CMK (cell line): ENCODE measurements at places on chromosomes 3 and 15.
A peak's percentile ranks its signal among the peaks of the same experiment; 100 is the strongest.

GRCh38 chr3:191240486-191240885 lies 41.4 kb downstream of the OSTN start:
- DNase-seq: no peak

DNA sequence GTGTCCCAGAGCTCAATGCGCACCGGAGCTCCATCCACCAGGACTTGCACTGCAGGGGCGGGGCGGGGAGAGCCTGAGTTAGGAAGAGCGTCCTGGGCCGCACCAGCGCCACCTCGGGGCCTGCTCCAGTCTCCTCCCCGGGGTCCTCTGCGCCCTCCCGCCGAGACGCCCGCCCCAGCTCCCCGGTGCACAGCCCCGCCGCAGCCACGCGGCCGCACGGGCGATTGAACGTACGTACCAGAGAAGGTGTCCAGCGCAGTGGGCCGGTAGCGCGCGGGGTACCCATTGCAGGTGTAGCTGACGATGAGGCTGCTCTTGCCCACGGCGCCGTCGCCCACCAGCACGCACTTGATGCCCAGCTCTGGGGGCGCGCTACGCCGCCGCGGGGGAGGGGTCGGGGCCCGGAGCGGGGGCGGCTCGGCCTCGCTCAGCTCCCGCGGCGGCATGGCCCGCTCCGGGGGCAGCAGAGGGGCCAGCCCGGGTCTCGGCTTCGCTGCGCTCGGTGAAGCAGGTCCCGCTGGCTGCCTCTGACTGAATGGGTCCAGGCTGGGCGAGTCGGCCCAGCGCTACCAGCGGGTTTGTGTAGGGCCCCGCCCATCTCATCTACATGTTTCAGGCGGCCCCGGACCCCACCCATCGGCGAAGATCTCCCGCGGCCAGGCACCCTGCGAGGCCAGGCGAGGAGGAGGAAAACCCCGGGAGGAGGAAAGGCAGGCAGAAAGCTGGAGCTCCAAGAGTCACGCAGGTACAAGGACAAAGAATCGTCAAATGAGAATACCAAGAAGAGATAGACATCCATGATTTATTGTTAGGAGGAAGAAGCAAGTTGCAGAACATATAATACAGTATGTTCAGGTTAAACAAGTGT lies at the start of gene RHOV:
RHOV (minus strand) TSS at position 541 of the 868 bp plus-strand sequence; CDS start at position 446, 95 bp downstream.
- peak; percentile 26 for DNase-seq

- DNase-seq: no peak
Observed at GRCh38 chr3:129195731-129196256, 12.1 kb upstream of the CNBP start.

DNA sequence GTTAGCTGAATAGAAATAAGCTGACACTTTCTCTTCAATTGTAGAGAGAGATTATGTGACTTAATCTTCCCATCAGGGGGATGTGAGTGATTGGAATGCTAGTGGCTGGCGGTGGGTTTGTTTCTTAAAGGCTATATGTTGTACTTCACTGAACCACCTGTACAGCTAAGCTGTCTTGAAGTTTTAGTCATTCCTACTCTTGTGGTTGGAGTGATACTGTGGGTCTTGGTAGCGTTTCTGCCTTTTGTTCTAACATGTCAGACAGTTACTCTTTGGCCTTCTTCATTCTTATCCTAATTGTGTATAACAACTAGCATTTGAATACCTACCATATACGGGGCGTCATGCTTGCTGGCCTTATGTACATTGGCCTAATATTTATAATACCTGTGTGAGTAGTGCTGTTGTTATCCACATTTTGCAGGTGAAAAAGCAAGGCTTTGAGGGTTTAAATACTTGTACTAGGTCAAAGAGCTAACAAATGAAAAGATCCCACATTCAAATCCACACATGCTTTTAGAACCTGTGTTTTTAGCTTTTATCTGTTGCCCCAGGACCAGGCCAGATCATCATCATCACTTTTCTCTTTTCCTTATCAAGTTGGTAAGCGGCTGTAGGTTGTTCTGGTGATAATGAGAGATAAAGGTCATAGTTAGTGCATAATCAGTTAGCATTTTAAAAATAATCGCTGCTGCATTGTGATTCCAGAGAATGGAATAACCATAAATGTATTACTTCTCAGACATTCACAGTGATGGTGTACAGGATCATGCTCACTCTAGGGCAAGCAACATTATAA lies 50.2 kb downstream of the AKAP13 start:
- DNase-seq: no peak

DNA sequence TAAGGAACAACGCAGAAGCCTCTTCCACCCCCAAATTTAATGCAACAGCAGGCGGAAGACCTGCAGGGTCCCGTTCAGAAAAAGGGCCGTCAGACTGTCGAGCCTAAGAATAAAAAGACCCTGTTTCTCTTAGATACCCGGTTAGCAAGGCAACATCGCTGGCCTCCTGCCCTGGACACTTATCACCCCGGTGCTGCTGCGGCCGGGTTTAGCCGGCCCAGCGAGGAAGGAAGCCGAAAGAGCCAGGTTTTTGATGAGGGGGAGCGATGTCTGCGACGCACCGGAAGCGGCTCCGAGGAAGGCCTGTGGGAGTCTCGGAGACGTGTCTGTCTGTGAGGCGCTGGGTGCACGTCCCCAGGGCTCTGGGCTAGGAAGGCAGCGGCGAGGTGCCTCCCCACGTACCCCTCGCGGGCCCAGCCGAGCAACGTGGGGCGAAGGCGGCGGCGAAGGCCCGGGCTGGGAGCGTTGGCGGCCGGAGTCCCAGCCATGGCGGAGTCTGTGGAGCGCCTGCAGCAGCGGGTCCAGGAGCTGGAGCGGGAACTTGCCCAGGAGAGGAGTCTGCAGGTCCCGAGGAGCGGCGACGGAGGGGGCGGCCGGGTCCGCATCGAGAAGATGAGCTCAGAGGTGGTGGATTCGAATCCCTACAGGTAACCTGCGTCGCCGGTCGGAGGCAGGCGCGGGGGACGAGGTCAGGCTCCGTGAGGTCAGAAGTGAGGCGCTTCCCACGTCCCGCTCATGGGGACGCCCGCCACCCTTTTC lies at the start of gene UBA5:
UBA5 (plus strand) TSS at position 278 of the 759 bp plus-strand sequence; CDS start at position 487, 209 bp downstream.
- DNase-seq: peak; percentile 39

DNA sequence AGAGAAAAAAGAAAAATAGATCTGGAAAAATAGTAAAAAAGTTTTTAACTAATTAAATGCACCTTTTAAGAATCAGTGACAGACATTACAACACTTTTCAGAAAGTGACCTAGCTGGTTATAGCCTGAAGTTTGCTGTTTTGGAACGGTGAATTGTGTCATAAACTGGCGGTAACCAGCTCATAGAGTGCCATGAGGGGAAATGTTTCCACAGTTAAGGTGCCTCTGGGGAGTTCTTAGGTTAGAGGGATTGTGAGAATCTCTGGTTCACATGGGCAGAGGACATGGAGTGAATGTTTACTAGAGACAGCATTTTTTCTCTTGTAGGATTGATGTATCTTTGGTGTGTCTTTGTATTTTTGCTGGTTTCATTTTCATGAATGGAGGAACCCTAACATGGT lies 2.8 kb downstream of the TBC1D23 start:
- DNase-seq: no peak

DNA sequence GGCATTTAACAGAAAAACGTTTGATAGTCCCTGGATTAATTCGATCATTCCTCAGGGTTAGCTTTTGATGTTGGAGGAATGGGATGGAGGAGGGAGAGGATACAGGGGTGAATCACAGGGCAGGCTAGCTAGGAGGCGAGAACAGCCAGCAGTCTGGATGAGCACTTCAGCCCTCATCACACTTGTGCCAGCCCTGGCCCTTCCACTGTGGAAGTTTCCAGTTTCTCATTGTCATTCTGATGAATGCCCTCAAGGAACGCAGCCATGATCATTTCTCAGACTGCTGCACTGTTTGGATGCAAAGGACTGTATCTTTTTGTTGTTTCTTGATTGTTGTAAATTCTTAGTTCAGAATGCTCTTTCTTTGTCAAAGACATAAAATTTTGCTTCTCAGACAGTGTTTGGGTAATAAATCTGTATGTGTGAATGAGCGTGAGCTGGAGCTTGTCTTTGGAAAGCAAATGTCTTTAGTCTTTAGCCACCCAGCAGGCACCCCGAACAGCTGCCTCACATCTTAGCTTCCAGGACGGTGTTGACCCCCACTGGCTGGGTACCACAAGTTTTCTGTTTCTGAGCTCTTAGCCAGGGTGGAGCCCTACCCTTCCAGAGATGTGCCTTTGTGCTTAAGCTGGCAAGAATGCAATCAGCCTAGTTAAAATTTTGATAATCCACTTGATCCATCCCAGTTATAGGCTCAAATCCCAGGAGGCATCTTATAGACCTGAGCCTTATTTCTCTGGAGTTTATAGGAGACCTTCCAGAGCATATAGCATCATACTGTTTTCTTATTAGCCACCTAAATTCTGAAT lies 121.1 kb downstream of the PDCD6IP start:
- no peak for DNase-seq

DNA sequence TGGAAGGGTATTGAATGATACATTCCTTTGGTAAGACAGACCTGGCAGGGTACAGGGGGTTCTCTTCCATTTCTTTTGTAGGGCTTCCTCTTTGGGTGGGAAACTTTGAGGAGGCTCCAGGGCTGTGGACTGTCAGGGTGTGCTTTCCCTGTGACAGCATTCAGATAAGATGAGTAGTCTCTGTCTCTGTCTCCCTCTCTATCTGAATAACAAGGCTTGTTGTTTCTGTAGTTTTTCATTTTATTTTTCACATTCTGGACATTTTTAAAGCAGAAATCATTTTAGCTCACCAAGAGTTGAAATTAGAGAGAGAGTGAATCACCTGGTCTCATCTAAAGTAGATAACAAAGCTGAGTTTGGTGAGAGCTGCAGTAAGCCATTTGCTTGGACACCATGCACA lies 100.8 kb upstream of the TPM1 start:
- DNase-seq: no peak

GRCh38 chr3:124202754-124203153 lies 210.8 kb upstream of the ROPN1 start:
- no peak for DNase-seq

DNA sequence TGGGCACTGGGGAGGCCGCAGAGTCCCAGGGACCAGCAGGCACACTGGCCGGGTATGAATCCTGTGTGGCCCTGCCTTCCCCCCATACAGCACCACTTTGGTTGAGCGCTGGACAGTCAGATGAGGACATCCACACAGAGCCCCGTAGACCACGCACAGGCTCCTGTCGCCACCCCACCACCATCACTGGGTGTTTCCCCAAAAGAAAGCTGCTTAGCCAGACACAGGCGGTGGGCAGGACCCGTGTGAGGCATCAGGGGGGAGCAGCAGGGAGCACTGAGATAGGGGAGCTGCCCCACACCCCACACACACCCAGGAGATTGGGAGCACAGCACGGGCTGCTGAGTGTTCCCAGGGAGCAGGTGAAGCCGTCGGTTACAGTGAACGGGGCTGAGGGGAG lies 42.4 kb upstream of the SLC41A3 start:
- DNase-seq: no peak

DNA sequence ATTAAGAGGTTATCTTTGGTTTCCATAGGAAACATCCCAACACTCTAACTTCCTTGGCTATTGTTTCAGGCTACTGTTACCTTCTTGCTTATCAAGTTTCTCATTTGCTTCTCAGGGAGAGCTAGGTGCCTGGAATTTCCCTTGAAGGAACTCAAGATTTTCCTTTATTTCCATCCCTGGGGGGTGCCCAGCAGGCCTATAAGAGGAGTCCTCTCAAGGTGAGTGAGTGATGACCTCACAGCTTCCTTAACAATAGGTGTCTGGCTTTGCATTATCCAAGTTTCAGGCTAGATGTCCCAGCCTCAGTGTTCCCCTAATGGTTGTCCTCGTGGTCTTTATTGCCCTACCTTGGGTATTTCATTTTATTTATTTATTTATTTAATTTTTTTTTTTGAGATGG lies 12.1 kb upstream of the CTSH start:
- DNase-seq: no peak

GRCh38 chr3:138985932-138986331 lies 20.1 kb downstream of the PRR23A start:
- DNase-seq: no peak

GRCh38 chr15:44033894-44034293 lies 161.2 kb downstream of the FRMD5 start:
- DNase-seq: no peak

DNA sequence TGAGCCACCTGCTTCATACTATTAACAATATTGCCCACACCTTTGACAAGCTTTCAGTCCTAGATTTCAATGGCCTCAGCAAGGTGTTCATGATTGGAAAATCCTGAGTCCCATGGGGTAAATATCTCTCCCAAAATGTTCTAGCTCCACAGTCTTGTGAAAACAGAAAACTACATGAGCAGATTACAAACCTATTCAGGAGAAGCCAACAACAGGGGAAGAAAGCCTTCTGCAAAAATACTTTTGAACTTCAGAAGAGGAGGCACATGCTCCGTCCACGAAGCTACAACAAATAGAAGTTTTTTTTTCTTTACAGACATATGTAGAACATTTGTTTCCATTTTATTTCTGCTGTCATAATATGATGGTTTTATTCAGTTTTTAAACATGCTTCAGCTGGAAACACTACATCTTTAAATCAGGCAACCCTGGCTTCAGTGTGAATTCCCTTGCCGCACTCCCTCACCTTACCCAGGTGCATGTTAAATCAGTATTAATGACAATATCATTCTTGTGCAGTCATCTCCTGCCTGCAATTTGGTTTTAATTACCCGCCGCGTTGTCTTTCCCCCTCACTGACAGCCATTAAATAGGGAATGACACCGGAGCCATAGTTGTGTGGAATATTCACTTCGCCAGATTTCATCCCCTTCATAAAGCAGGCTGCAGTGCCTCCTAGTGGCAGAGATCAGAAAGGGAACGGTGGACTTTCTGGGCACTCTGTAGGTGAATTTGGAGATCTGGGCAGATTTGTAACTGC lies 725.5 kb upstream of the ARRDC4 start:
- DNase-seq: no peak

- DNase-seq: peak; percentile 51
Observed at GRCh38 chr3:129650256-129650872, 43.9 kb upstream of the PLXND1 start.

DNA sequence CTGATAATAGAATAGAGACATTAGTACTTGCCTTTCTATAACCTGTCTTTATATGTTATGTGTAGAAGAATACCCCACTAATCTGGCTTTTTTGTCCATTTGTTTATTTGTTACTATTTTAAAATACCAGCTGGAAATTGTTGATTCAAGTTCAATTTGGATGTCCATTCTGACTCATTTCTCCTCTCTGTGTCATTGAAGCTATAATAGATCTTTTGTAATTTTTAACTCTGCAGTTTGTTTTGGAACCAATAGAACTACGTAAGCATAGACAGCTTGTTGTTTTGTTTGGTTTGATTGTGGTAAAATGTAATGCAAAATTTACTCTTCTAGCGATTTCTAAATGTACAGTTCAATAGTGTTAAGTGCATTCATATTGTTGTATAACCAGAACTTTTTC lies 390.4 kb downstream of the ZIC1 start:
- no peak for DNase-seq
